Stimulated activated CD8-positive, alpha-beta memory T cell treated with anti-CD3 and anti-CD28 coated beads, Interleukin-7, amount 100 ng/mL, for 24 hours (primary cell): ENCODE measurements at places on chromosomes 11 and 22.

DNA sequence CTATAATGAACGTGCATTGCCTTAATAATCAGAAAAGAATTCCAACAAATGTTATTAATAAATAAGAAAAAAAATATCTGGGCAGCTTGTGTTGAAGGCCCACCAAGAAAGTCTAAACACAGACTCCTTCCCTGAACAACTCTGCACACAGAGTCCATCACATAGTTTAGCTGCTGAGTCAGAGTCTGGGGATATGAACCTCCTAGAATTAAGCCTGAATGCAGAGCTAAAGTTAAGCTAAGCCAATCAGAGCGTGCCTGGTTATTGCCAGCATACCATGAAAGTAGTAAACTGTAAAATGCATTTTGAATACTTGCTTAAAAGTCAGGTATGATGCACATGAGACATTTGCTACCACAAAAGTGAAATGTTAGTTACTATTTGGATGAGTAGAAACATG is 25.6 kb upstream of the TENM4 start:
- no peak for DNase-seq

GRCh38 chr22:46044621-46045458 is 67.9 kb upstream of the WNT7B start:
- DNase-seq = no peak

- DNase-seq = no peak
These were observed 5.6 kb downstream of the PVALB start for GRCh38 chr22:36811094-36811800.

GRCh38 chr11:74980634-74981033 is 8.1 kb upstream of the NEU3 start:
- DNase-seq = no peak

DNA sequence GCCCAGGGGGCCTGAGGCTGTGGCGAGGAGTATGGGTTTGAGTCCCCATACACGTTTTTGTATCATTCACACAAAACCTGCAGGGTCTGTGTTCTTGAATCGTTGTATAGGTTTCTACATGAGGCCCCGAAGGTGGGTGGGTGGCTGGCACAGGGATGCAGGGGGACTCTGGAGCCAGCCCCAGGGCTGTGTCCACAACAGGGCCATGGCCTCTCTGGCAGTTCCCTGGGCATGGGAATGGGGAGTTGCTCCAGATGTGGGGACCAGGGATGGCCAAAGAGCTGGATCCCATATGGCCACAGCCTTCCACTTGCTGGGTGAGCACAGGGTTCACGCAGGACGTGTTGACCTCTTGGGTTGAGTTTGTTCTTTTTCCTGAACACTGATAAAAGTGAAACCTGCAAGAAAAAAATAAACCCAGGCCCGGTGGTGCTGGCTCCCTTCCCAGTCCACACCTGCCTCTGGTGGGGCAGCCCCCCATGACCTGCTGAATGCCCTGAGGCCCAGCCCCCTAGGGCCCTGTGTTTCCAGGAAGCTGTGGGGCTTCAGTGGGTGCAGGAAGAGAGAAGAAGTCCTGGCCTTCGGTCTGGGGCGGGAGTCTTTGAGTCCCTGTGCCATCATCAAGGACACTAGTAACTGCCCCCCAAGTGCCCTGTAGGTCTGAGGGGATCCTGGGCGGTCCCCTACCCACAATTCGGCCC is 16.1 kb downstream of the MYRF start:
- no peak for DNase-seq

DNA sequence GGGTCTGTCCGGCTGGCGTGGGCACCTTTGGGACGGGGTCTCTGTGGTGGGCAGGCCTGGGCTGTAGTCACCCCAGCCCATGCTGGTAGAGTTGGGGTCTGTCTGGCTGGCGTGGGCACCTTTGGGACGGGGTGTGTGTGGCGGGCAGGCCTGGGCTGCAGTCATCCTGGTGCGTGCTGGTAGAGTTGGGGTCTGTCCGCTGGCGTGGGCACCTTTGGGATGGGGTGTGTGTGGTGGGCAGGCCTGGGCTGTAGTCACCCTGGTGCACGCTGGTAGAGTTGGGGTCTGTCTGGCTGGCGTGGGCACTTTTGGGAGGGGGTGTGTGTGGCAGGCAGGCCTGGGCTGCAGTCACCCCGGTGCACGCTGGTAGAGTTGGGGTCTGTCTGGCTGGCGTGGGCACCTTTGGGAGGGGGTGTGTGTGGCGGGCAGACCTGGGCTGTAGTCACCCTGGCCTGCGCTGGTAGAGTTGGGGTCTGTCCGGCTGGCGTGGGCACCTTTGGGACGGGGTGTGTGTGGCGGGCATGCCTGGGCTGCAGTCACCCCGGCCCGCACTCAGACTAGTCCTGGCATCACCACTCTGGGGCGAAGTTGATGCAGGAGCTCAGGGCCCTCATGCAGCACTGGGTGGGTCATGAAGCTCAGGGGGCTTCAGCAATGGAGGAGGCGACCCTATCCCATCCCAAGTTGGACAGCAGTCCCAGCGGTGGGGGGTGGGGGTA is 19.3 kb downstream of the PRR33 start:
- DNase-seq = no peak

DNA sequence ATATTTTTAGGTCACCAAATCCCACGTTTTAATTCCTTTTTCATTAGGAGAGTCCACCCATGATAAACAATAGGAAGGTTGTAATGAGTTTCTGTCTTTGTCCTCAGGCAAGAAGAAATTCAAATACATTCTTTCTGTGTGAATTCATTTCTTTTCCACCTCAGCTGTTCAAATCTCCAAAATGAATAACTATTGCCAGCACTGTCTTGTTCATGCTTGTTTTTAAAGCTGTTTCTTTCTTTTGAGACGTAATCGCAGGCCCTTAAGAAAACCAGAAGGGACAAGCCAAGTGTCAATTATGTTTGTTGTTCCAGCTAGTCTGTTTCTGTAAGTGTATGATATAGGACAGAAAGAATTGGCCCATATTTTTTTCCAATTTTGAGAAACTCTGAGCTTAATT is 20.2 kb downstream of the MMP27 start:
- no peak for DNase-seq

DNA sequence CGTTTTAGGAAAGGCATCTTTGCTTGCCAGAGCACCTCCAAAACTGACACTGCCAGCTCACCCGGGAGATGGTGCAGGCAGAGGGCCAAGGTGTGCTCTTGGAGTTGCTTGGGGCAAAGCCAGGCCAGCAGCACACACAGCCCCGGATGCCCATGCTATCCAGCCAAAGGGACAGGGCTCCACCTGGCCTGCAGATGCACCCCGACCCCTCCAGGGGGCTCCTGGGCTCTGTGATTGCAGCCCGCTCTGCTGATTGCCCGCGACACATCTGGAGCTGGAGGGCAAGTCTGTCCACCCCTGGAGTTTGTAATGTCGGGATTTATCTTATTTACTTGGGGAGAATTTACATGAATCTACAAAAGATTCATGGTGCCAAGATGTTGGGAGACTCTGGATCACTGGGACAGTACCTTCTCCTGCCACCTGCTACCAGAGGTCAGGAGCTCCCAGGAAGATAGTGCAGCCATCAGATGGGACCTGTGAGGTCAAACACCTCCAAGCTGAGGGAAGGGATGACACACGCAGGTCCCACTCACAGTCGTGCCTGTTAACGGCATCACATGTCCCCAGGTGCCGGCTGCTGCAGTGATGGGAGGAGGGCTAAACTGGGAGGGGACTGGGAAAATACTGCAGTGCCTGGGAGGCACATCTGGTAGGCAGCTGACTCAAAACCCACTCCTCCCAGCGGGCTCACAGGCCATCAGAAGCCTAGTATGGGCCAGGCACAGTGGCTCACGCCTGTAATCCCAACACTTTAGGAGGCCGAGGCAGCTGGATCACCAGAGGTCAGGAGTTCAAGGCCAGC is 17.2 kb downstream of the CBX7 start:
- DNase-seq = no peak

- no peak for DNase-seq
These were observed 72.7 kb downstream of the AMBRA1 start for GRCh38 chr11:46520971-46521745.

DNA sequence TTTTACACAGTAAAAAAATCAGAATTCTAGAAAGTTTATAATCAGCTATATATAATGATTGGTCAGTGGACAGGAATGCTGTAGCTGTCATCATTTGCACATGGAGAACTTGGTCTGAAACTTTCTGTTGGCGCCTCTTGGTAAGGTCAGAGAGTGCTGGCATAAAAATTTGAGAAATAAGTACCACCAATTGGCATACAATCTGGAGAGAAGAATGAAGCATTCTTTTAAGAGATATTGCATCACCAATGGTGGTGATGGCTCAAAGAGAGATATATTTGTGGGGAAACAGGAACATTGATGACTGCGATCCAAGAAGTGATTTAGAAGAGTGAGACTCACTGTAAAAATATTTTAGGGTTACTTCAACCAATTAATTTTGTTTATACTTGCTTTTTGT is 19.8 kb upstream of the OOSP1 start:
- no peak for DNase-seq

- DNase-seq = peak; percentile 81
These were observed 12.5 kb upstream of the TMPRSS6 start for GRCh38 chr22:37121887-37122591.

DNA sequence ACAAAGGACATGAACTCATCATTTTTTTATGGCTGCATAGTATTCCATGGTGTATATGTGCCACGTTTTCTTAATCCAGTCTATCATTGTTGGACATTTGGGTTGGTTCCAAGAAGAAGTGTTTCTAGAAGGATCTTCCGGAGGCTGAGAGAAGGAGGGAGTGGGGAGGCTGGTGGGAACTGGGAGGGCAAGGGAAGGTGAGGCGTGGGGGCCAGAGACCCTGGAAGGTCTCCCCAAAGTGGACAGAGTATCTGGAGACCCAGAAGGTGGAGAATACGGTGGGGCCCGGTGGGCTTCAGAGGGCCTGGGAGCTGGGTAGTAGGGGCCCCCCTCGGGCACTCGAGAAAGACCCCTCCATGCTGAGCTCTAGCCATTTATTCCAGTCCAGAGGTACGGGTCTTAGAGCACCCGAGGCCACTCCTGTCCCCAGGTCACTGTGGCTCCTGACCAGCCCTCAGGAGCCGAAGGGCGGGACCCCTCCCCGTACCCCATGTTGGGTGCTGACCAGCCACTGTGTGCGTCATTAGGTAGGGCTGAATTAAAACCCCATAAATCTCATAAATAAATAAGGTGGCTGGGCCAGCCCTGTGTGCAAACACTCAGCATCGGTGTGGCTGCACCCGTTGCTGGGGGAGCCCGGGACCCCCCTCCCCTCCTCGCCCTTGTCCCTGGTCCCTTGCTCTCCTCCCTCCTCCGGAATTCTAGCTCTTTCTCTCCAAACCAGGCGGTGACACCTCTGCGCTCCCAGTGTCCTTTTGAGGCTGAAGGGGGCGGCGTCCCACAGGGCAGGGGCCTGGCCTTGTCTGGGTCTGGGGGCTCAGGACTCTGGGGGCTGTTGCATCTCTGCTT is 38.8 kb upstream of the MUC5AC start:
- DNase-seq = no peak

DNA sequence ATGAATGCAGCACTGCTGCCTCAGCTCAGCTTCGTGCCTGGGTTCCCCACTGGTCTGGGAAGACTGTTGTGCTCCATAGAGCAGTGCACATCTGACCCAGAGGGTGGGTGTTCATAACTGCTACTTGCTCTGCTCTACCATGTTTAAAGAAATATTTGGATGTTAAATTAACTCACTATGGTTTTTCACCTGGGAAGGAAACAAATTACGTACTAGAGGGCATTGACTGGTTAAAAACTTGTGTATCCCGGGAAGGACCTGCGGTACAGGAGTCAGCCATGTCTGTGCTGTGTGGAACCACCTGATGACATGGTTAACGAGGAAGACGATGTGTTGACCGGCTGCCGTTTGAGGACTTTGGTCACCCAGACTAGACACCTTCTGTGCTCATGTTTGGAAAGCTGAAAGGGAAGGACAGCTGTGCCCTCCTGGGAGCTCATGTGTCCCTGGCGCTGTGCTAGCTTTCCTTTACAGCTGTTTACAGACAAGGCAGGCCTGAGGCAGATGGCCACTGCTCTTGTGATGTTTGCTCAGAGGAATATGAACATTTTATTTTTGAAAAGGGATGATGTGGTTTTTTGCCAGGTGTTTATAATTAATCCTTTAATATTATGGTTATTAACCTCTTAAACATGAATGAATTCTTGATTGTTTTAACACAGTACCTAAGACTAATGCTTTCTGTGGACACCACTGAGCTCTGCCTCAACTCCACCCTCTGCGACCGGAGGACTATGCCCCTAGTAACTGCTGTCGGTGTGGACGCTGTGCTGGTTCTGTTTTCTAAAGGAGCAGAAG is 14.3 kb upstream of the AIFM3 start:
- no peak for DNase-seq

- DNase-seq = no peak
These were observed 9.9 kb upstream of the OR56B1 start for GRCh38 chr11:5726351-5726750.

DNA sequence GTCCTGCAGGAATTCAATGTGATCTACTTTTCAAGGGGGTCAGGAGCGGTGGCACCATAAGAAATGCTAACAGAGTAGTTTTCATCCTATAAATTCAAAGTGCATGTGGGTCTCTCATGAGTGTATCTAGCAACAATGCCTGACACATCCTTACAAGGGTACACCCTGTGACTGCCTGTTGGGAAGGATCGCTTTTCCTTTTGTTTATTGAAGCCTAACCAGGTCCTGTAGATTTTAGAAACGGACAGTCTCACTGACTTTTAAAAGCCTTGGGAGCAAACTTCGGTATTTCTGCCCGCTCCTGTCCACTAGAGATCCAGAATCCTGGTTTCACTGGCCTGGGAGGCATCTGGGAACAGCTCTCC is 102.4 kb downstream of the MICAL2 start:
- no peak for DNase-seq

GRCh38 chr11:61147791-61148620 is 13.2 kb downstream of the VPS37C start:
- DNase-seq = no peak

DNA sequence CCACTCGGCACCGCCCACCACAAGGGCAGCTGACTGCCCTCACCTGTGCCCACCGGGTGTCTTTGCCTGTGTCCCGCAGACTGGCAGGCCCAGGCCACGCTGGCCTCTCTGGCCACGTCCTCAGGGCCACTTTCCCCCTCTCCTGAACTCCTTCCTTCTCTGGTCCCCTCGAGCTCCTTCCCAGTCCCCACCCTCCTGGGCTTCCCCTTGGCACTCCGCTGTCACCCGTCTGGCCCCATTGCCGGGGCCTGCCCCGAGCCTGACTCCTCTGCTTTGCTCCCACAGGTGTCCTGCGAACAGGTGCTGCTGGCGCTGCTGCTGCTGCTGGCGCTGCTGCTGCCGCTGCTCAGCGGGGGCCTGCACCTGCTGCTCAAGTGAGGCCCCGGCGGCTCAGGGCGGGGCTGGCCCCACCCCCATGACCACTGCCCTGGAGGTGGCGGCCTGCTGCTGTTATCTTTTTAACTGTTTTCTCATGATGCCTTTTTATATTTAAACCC is 14.2 kb downstream of the MCAT start:
- DNase-seq = no peak

DNA sequence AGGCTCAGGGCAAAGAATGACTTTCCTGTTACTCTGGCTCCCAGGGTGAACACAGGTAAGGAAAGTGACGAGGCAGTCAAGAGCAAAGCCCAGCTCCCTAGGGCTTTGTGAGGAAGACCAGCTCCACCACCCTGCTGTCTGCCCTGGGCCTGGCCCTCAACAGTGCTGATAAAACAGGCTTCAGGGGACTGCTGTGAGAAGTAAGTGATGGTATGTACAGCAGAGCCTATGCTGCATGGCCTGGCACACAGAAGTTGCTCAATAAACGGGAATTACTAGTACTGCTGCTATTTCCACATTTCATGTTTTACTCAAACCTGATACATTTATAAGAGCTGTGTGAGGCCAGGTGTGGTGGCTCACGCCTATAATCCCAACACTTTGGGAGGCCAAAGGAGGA is 50.3 kb downstream of the MICAL3 start:
- DNase-seq = no peak

- no peak for DNase-seq
These were observed 324.3 kb upstream of the SYN3 start for GRCh38 chr22:33382436-33382835.

- no peak for DNase-seq
These were observed 13.0 kb upstream of the TEF start for GRCh38 chr22:41368543-41369423.
